Activated T-cell treated with anti-CD3 and anti-CD28 coated beads, Interleukin-2, amount 50 U/mL, for 72 hours (primary cell): ENCODE measurements at places on chromosomes 7 and 10.

DNA sequence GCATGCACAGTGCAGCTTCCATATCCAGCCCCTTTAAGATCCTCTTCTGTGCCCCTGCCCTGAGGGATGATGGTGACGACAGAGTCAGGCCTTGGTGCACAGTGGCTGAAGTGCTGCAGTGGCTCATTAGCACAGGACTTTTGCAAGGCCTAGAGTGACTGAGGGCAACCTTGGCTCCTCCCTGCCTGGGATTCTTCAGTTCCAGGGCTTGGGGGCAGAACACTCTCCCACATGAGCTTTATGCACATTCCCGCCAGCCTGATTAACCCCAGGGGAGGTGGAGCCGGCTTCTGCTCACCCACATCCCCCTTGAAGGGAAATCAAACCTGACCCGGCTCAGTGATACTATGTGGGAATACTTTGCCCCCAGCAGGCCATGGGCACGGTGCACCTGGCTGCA lies 253.4 kb downstream of the GALNT17 start:
- DNase-seq: no peak

DNA sequence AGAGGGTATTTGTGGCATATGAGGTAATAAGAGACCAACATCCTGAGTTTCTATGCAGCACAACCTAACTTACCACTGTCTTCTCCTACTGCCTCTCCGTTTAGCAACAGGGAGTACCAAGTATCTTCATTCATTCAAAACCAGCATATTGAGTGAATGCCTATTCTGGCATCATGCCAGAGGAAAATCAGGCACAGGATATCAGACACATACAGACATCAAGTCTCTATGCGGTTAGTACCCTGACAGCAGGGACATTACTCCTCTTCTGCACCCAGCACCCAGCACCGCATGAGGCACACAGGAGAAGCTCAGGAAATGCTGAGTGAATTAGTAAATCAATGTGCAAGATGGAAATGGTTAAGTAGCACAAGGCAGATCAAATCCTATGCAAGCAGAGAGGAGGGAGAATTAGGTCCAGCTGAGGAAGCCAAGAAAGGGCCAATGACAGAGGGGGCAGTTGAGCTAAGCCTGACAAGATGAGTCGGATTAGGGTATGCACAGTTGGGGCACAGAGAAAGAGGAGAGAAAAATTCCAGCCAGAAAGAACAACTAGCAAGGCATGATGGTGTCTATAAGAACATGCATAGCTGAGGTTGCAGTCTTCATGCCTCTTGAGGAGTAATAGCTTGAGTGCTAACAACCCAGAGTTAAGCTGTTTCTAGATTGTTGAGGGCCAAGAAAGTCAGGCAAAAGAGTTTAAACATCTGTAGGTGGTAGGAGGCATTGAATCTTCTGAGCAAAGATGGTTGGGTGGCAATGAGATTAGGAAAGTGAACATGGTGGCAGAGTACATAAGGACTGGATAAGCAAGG lies 146.0 kb downstream of the PLXNA4 start:
- no peak for DNase-seq

DNA sequence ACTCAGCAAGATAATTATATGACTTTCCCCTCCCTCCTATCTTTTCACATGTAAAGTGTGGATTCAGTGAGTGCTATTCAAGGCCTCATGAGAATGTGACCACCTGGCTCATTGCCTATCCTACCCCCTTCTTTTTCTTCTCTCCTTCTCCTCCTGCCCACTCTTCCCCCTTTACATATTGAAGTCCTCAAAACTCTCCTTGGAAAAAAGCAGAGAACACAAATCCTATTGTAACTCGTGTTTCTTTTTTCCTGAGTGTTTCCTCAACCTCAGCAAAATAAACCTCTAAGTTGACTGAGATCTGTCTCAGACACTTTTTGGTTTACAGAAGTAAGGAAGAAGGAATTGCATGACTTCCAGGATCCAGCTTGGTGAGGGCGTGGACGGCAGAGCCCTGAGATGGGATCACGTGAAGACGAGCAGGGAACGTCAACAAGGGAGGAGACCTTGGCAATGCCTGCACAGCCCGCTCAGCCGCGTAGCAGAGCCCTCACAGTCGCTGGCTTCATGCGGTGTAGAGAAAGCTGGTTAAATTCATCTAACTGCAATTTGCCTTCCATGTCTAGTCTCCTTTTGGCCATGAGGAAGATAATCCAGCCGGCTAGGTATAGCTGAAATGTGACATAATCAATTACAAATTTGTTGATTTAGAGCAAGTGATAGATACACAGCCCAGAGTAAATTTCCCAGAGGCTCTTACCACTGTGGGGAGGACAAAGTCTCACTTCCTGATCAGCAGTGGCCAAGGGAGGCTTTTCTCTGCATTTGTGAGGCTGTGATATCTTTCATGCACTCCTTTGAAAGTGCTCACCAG lies 75.7 kb downstream of the LYZL2 start:
- DNase-seq: no peak

- no peak for DNase-seq
Observed at GRCh38 chr10:125778556-125778955, 2.9 kb upstream of the MMP21 start.

- DNase-seq: no peak
Observed at GRCh38 chr7:17903337-17903736, 37.0 kb downstream of the SNX13 start.

DNA sequence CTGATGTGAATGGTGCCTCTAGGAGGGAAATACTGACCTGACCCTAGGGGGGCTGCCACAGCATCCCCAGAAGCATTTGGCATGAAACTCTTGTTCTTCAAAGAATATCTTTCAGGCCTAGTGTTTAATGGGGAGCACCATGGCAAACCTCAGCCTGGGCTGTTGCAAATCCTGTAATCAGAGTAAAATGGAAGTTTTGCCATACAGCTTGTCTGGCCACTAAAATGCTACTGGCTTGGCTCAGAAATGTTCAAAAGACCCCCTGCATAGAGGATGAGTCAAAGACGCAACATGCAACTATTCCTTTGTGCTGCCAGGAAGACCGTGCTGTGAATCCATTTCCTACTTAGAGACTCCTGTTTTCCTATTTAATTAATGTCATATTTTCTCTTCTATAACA lies 26.7 kb downstream of the HECW1 start:
- no peak for DNase-seq

DNA sequence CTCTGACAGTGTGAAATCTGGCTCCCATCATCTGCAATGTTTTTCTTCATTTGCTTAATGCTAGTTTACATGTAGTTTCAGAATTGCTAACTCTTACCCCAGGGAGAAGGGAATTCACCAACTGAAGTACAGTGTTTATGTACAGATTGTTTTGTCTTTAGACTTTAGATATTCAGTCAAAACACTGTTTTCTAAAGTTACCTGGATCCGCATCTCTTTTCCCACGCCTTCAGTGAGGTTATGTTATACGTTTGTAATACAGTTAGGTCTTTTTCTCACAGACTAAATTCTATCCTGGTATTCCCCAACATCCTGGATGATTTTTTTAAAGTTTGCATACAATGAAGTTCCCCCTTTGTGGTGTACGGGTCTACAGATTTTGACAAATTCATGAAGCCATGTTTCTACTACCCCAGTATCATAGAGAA lies 3.2 kb upstream of the LYZL1 start:
- DNase-seq: no peak

DNA sequence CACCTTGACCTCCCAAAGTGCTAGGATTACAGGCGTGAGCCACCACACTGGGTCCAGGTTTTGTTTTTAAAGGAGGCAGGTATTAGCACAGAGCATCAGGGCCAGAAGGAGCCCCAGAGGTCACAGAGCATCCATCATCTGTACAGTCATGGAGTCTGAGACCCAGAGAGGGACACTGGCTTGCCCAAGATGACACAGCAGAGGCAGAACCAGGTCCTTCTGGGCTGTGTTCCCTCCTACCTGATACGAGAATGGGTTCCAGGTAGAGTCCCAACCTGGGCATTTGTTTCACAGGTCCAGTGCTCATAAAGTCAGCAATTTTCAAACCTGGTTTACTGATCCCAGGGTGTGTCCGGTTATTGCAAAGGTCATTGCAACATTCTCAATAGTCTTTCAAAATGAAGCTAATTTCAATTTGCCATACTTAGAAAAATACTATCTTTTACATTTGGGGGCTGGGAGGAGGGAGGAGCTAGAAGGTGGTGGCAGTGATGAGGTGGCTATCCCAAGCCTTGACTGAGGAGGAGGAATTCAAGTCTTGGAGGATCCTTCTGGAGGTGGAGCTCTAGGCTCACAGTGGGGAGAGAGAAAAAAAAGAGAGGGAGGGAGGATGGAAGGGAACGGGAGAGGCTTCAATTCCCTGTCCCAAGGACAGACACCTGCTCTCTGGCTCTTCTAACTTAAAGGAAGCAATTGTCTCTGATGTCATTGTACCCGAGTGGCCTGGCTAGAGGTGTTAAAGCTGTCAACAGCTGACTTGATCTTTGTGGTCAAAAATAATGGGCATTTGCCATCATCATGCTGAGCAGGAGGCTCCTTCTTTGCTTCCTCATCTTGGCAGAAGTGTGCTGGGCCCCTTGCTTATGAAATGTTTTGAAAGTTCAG lies 8.1 kb downstream of the MXI1 start:
- DNase-seq: no peak

GRCh38 chr7:21367081-21367480 lies 60.8 kb upstream of the SP4 start:
- DNase-seq: no peak

- DNase-seq: no peak
Observed at GRCh38 chr10:32143302-32143847, 87.2 kb upstream of the KIF5B start.

- no peak for DNase-seq
Observed at GRCh38 chr7:121447243-121447910, 51.3 kb upstream of the FAM3C start.

GRCh38 chr7:151971829-151972228 lies 15.6 kb downstream of the GALNTL5 start:
- DNase-seq: no peak

DNA sequence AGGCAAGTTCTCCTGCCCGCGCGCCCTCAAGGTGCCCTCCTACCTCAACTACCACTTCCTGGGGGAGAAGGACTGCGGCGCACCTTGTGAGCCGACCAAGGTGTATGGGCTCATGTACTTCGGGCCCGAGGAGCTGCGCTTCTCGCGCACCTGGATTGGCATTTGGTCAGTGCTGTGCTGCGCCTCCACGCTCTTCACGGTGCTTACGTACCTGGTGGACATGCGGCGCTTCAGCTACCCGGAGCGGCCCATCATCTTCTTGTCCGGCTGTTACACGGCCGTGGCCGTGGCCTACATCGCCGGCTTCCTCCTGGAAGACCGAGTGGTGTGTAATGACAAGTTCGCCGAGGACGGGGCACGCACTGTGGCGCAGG lies 1.4 kb downstream of the FZD1 start:
- DNase-seq: no peak
